ENCODE measurements at places on chromosomes 7 and 10.

- DNase-seq, result no peak
Observed at GRCh38 chr7:115043605-115044004, 121.7 kb downstream of the MDFIC start.

DNA sequence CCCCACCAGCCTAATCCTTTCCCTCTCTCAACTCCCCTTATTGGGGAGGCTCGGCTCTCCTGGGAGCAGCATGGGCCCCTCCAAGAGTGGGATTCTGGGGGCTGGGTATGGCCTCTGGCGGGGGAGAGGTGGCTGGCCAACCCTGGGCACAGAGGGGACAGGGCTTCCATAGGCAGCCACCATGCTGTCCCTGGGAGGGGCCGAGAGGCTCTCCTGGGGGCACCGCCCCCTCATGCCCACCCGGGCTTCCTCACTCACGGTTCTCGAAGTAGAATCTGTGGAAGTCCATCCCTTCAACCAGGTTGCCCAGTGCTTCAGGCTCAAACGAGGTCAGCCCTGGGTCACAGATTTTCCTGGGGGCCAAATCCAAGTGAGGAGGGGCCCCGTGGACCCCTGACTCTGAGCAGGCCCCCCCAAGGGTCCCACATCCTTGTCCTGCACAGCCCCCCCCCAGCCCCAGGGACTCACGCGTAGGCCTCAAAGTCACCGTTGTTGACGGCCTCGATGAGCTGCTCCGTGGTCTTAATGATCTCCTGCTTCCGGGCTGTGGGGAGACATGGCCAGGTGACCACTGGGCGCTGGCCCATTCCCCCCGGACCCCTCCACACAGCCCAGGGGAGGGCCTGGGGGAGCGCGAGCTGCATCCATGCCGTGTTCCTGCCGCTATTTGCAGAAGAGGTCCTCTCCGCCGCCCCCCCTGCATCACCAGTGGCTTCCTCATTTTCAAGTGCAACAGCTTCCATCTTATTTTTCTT, 19.8 kb downstream of the YKT6 start:
- DNase-seq, result no peak

GRCh38 chr10:124955243-124955642, 13.3 kb downstream of the ZRANB1 start:
- no peak for DNase-seq

- DNase-seq, result no peak
Observed at GRCh38 chr10:3622845-3623621, 162.0 kb downstream of the KLF6 start.

- no peak for DNase-seq
Observed at GRCh38 chr10:100896876-100897461, 15.8 kb upstream of the SLF2 start.

DNA sequence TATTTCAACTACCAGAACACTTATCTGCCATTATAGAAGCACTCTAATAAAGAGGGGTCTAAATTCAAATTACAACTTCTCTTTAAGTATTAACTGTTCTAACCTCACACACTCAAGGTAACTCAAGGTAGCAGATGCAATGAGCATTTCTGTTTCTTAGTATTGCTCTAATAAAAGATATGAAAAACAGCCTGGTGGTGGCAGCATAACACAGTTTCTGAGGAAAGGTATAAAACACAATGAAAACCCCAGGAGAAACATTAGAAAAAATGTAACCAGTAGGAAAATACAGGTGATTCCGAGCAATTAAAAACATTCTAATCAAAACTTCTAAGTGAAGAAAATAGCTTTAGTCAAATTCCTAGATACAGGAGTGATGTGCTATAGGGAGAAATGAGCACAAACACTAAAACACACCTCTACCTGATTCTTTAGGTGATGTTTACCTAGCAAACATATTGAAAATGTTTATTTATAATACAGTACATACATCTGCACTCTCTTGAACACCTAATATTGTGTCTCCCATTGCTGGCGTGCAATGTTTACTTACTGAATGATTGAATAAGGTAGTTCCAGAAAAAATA, 3.5 kb downstream of the MKRN1 start:
- peak; percentile 73 for DNase-seq

DNA sequence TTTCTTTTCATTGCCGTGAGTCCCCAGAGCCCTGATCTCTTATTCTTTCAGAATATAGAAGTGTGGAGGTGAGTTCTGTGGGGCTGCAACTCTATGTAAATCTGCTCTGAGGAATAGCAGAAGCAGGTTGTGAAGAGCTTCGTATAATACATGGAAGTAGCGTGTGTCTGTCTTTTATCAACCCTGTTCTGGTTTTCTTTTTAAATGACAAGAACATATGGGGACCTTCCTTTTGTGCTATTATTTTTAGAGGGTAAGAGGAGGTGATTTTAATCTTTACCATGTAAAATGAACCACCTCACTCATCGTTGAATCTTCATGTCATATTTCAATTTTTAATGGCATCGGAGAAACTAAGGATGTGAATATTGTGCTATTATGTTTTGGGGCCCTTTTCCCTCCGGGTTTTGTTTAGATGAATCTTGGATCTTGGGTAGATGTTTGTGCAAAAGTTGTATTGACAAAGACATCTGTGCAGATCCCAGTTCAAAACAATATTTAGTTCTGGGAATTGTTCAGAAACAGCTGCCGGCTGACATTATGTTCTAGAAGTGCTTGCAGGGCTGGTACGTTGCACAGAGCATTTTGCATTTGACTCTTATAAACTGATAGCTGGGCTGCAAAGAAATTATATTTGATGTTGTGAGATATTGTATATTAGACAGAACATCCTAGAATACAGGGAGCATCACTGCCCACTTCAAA, 46.7 kb downstream of the PLXDC2 start:
- no peak for DNase-seq

GRCh38 chr10:102631525-102632393, 12.5 kb upstream of the TRIM8 start:
- DNase-seq, result no peak

DNA sequence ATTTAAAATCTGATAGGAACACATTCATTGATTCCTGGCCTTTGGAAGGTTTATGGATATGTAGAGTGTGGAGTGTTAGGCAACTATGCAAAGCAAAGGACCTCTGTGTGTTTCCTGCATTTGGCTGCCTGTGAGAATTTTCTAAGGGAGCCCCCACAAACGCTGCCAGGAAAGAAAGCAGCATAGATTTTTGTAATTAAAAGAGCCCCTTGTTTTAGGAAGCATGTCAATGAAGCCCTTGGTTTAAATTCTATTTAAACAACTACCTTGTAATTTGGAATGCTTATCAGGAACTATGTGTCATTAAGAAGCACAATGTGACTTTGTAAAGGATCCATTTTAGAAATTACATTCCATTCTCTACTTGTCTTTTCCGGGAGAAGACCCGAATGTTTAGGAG, 742.5 kb downstream of the NXPH1 start:
- DNase-seq, result no peak

- DNase-seq, result peak; percentile 88
Observed at GRCh38 chr10:5503477-5503835, 4.1 kb upstream of the CALML5 start.

DNA sequence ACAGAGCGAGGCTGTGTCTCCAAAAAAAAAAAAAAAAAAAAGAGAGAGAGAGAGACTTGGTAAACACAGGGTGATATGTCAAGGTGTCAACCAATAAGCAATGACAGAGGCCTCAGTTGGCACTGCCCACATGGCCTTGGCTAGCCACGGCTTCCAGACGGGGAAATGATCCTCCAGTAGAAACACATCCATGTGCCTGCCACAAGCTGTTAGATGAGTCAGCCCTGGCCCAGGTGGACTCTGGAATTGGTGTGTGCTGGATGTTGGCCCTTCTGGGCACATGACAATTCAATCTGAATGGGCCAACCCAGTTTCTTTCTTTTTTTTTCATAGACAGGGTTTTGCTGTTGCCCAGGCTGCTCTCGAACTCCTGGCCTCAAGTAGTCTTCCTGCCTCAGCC, 13.7 kb downstream of the RFC2 start:
- peak; percentile 93 for DNase-seq

DNA sequence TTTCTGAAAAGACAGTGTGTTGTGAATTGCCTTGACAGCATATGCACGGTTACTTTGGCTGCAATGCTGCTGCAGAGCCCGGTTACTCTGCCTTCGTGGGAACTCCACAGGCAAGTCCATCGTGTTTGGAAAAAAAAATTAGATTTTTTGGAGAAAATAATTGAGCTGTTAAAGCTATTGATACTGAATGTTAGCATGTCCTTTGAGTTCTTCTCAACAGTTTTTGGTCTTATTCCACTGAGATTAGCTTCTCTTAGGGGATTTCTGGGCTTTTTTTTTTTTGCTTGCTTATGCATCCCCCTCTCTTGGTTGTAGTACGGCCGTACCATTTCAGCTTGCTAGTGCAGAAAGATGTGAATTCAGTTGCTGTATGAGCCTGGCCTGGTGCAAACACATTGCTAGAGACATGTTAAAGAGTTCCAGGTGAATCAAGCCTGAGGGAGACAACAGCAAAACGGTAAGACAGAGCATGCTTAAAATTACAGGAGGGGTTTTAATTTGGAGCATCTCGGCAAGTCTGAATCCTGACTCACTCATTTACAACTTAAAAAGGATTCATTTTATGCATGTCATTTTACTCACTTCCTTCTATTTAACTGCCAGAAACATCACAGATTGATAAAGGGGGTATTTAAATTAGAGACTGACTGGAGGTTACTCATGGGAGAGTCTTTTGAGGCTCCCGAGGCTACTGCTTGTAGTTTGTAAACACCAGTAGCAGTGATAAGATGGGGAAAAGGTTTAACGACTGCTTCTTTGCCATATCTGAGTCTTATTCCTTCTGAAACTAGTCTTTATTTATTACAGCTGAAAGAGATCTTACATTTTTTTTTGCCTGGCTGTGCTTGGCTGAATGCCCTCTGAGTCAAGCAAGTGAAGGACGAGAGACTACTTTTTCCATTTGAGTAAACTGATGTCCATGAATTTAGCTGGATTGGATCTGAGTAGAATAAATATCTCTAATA, 113.7 kb downstream of the CDK14 start:
- no peak for DNase-seq

DNA sequence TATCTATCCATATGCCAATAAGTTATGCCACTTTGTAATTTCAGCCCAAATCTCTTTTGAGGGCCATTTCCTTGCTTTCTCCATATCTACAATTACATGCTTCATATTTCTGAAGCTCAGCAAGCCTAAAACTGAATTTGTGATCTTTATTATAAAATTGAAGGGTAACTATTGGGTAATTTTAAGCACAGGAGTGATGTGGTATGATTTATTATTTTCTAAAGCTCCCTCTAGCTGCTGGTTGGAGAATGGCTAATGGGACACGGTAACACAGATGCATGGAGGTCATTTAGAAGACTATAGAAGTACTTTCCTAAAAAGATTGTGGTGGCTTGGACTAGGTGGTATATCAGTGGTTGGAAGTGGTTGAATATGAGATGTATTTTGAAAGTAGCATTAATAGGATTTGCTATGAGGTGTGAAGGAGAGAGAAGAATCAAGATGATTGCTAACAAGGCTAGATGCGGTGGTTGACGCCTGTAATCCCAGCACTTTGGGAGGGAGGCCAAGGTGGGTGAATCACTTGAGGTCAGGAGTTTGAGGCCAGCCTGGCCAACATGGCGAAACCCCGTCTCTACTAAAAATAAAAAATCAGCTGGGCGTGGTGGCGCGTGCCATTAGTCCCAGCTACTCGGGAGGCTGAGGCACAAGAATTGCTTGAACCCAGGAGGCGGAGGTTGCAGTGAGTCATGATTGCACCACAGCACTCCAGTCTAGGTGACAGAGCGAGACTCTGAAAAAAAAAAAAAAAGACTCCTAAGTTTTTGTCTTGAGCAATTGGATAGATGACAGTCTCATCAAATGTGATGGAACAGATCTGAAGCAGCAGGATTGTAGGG, 13.9 kb downstream of the KLHDC10 start:
- no peak for DNase-seq

- no peak for DNase-seq
Observed at GRCh38 chr10:123808906-123809305, 82.7 kb downstream of the CPXM2 start.

GRCh38 chr10:91672021-91672608, 39.2 kb upstream of the PPP1R3C start:
- DNase-seq, result no peak

DNA sequence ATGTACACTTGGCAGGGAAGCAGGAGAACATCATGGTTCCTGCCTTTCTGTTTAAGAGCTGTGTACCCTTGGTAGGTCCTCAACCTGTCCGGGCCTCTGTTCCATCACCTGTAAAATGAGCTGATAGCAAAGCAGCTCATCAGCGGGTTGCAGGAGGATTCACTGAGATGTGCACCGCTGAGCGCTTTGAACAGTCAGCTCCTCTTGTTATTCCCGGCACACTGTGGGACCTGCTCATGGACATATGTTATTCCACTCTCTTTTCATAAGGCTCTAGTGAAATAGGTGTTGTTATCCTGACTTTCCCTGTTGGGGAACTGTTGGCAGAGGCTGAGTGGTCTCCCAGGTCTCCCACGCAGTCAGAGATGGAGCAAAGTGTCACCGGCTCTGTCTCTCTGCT, 497.5 kb upstream of the ZMIZ1 start:
- no peak for DNase-seq

DNA sequence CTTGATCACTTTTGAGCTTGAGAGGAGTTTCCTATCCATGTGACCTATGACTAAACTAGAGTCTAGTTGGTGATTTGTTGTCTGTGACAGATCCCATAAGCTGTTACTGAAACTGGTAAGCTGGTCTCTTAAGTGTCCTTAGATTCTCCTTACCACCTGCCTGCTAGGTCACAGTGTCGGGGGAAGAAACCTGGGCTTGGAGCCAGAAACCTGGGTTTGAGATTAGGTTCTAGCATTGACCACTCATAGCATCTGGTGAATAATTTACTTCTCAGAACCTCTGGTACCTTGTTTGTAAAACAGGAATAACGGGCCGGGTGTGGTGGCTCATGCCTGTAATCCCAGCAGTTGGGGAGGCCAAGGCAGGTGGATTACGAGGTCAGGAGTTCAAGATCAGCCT, 21.8 kb upstream of the ITPRID1 start:
- DNase-seq, result no peak

- DNase-seq, result no peak
Observed at GRCh38 chr7:155258226-155258560, 39.5 kb upstream of the INSIG1 start.

GRCh38 chr10:76352300-76352699, 920.9 kb downstream of the LRMDA start:
- no peak for DNase-seq

Measured in small intestine (tissue), 16 donors.